ENCODE measurements at places on chromosomes 13 and 19.

GRCh38 chr13:43431841-43432240, 354.9 kb downstream of the ENOX1 start:
- DNase-seq = no peak

DNA sequence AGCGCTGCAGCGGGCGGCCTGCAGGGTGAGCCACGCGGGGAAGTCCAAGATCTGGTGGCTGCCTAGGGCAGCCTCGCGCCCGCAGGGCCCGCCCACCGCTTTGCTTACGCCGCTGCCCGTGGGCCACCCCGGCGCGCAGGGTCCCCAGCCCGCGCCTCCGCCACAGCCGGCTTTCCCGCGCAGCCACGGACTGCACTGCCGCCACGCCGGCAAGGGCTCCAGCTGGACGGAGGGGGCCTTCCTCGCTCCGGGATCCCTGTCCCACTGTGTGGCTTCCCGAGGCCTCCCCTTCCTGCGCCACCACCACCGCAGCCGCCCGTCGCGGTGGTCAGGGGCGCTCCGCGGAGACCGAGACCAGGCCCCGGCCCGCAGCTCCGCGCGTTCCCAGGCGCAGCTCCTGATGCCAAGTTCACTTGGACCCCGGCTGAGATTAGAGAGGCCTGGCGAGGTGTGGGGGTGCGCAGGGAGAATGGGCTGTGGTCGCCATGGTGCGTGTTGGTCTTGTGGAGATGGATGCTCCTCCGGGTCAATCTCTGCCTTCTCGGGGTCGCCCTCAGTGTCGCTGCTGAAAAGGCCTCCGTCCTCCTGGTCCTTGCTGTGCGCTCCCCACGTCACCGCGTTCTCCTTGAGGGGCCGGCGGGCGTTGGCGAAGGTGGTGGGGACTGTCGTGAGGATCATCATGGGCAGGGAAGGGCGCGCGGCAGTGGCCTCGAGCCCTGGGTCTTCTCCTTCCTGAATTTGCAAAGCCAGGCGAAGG, 17.9 kb upstream of the RNF17 start:
- no peak for DNase-seq

- no peak for DNase-seq
Measured at GRCh38 chr13:43929947-43930346, 50.2 kb downstream of the LACC1 start.

DNA sequence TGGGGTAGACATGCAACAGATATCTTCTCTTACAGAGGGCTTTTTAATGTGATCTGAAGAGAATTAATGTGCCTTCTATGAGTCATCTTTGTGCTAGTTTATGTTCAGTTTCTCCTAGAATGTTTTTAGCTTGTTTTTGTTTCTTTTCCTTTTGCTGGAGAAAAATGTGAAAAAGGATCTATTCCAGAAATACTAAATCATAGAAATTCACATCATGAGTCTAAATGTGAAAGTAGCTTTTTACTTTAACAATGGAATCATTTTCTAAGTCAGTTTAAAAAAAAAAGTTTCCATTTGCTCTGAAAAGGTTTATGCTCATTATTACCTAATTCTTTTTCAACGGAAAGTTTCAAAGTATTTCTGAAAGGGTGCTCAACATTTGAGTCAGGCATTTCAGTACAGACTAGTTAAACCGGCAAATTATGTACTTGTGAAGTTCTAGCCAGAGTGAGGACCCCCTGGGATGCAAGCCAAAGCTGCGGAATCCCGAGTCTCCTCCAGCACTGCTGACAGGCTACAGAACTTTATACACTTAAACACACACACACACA, 72.9 kb downstream of the SPATA13 start:
- DNase-seq = no peak

GRCh38 chr19:49518033-49518432, 5.6 kb downstream of the FCGRT start:
- no peak for DNase-seq

- DNase-seq = no peak
Measured at GRCh38 chr13:30410705-30411125, 11.6 kb upstream of the UBE2L5 start.

DNA sequence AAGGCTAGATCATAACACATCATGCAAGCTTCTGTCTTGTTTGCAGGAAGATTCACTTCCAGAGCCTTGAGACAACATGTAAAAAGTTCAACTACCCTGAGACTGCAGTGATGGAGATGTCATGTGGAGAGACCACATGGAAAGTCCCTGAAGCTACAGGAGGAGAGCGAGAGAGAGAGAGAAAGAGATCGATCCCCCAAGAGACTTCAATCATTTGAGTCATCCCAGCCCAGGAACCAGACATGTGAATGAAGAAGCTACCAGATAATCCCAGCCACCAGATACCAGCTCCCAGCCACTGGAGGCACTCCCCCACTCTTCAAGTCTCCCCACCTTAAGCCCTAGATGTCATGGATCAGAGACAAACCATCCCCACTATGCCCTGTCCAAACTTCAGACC, 10.7 kb upstream of the EVI5L start:
- DNase-seq = no peak
